ENCODE measurements at places on chromosomes 7 and 10.

DNA sequence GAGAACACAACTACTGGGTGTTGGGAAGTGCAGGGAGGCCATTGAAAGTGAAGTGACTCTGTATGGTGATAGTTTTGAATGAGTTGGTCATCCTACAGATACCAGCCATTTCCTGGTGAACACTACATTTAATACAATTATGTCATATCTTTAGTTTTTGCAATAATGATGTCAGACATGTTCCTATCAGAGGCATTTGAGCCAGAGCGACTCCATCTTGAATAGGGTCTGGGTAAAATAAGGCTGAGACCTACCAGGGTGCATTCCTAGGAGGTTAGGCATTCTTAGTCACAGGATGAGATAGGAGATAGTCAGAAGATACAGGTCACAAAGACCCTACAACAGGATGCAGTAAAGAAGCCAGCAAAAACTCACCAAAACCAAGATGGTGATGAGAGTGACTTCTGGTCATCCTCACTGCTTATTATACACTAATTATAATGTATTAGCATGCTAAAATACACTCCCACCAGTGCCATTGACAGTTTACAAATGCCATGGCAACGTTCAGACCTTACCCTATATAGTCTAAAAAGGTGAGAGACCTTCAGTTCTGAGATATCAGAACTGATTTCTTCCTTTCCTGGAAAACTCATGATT is 28.2 kb downstream of the ADK start:
- no peak for DNase-seq

- no peak for DNase-seq
Measured at GRCh38 chr10:78432583-78432982, 398.9 kb downstream of the RPS24 start.

DNA sequence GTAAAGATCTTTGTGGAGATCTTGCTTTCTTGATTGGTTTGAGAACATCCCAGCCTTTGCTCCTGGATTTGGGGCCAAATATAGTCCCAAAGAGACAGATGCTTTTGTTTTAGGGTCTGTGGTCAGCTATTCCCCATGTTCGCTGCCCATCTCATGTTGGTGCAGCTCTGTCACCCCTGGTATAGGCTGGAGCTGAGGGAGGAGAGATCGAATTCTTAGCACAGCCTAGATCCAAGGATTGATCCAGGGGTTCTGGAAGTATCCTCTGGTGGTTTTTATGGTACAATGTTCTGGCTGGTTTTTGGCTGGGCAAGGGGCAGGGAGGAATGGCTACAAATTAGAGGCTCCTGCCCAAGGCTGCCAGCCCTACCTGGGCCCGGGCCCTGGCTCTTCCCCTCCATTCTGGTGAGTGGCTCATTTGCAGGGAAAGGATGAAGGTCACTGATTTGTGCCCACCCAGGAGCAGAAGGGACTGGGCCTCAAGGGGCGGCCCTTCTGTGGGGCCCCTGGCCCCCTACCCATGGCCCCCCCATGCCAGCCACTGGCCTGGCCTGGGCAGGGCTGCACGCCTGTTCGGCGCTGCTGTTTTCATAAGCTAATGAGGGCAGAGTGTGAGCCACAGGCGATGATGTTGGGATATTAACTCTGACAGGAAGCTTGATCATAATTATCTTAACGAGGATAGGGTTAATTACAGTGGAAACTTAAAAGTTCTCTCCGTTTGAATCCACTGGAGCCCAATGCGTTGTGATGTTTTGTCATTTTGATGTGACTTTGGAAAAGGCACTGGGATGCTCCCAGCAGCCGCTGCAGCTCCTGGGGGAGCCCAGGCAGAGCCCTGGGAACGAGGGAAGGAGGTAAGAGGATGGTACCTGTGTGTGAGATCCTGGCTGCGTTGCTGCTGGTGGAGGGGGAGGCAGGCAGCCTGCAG is 600.6 kb downstream of the LRMDA start:
- DNase-seq = no peak

- DNase-seq = no peak
Measured at GRCh38 chr7:105355701-105356100, 33.0 kb downstream of the SRPK2 start.

- DNase-seq = peak; percentile 40
Measured at GRCh38 chr10:96043893-96044715, 721 bp downstream of the CCNJ start.

- no peak for DNase-seq
Measured at GRCh38 chr10:126561294-126561920, 109.1 kb downstream of the C10orf90 start.

DNA sequence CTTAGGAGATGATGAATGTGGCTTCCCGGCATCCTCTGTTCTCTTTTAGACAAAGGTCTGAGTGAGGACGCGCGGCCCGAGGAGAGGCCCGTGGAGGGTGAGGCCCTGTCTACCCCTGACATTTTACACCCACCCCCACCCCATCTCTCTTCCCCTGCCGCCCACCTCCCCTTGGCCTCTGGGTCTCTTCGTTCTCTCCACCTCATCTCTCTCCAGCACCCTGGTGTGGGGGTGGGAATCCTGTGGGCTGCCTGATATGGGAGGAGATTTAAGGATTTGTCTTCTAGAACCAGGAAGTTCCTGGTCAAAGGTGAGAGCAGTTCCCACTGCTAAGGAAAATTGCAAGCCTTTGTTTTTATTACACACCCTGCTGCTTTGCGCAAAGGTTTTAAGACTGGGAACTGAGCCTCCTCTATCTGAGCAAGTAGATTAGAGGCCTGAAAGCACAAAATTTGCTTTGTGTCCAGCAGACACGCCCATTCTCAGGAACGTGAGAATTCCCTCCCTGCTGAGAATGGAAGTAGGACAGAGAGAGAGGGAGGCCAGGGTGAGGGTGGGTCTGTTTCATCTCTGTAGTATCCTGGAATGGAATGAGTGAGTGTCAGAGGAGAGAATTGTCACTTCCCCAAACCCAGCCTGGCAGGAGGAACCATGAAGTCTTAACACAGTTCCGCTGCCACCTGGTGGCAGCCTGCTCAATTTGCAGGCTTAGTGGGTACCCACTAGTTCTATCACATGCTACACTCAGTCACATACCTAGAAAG is 91.2 kb downstream of the GTF2IRD1 start:
- peak; percentile 49 for DNase-seq

DNA sequence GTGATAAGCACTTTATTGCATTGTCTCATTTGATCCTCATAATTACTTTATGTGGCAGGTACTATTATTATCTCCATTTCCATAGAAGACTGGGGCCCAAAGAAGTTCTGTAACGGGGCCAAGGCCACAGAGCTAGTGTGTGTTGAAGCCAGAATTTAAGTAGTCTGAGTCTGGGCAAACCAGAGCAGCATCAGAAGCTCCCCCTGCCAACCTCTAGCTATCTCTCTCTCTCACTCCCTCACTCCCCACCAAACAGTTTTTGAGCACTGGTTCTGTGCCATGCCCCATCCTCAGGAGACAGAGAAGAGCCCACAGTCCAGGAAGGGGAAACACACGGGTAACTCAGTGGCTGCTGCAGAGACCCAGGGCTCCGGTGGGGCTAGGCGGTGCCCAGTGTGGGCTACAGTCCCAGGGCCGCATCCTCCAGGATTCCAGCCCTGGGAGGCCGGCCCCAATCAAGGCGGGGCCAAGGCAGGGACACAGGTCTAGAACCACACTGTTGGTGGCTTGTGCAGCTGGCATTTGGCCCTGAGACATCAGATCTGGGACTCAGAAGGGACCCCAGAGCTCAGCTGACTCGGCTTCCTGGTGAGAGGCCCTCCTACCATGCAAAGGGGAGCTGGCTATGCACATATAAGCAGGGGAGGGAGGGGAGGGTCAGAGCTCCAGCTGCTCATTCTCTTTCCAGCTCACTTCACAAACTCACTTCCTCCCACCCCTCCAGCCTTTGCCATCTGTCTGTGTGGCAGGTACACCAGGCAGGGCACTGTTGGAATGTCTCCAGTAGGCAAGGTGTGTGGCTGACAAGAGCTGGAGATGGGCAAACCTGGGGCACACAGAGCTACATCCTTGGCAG is 34.4 kb downstream of the COL13A1 start:
- DNase-seq = no peak

- DNase-seq = peak; percentile 42
Measured at GRCh38 chr7:91242097-91242844, 22.0 kb upstream of the FZD1 start.

DNA sequence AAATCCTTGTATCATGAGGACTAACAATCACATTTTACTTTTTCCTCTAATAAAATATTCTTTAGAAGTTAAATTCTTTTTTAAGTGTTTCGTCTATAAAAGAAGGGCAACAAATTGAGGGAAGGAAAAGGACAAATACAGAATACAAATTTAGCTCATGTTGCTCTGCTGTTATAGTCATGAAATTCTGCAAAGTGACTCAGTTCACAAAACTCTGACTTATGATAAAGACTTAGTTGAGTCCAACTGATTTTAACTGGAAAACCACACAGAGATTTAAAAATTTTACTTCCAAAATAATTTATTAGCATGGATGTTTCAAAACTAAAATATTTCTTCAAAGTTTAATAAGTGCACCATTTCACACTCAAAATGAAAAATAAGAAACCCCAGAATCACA is 75.0 kb upstream of the GPR22 start:
- DNase-seq = no peak

DNA sequence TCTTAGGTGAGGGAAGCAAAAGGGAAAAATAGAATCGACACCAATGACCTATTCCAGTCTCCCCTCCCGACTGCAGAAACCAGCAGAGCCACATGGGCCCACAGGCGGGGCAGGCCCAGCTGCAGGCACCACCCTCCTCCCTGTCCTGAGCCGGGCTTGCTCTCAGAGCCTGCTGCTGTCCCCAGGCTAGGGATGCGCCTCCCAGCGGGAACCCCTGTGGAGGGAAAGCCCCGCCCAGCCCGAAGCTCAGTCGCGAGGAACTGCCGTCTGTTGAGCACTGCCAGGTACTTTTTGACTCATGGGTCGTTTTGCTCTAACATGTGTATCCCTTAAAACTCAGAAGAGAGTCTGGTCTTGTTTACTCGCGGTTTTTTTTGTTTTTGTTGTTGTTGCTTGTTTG is 124.5 kb upstream of the RET start:
- no peak for DNase-seq

GRCh38 chr10:92356041-92356440 is 65.1 kb downstream of the MARCHF5 start:
- no peak for DNase-seq

- no peak for DNase-seq
Measured at GRCh38 chr7:42143711-42144600, 93.1 kb downstream of the GLI3 start.

- DNase-seq = no peak
Measured at GRCh38 chr10:130456616-130457015, 320.4 kb downstream of the GLRX3 start.

- DNase-seq = no peak
Measured at GRCh38 chr7:104656467-104656866, 328.1 kb downstream of the LHFPL3 start.

DNA sequence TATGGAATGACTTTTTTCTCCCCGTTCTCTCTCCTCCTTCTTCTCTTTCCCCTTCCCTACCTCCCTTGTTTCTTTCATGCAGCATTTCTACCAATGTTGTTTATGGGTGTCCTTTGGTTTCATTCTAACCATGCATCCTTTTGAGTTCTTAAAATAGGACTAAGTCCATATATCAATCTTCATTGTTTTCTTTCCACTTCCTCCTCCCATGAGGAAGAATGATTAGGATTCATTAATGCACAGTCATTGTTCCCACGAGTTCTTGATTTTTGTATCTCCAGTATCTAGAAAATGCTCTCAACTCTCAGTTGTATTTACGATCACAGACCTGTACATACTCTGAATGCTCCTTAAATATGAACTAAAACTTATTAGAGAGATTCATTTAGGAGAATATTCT is 153.3 kb downstream of the LRRC4 start:
- DNase-seq = no peak

- DNase-seq = peak; percentile 9
Measured at GRCh38 chr10:94402843-94403379, 570 bp downstream of the TBC1D12 start.

DNA sequence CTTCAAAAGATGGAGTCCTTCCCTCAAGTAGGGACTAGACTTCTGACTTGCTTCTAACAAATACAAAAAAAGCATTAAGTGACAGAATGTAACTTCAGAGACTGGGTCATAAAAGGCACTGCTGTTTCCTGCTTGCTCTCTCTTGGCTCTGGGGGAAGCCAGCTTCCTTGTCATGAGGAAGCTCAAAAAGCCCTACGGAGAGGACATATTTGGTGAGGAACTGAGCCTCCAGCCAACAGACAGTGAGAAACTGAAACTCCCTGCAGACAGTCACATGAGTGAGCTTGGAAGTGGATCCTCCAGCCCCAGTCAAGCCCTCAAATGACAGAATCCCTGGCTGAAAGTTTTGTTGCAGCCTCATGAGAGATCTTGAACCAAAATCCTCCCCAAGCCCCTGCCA is 26.3 kb upstream of the SLC35G1 start:
- DNase-seq = no peak

GRCh38 chr10:78657163-78657861 is 411.5 kb upstream of the ZMIZ1 start:
- peak; percentile 47 for DNase-seq

DNA sequence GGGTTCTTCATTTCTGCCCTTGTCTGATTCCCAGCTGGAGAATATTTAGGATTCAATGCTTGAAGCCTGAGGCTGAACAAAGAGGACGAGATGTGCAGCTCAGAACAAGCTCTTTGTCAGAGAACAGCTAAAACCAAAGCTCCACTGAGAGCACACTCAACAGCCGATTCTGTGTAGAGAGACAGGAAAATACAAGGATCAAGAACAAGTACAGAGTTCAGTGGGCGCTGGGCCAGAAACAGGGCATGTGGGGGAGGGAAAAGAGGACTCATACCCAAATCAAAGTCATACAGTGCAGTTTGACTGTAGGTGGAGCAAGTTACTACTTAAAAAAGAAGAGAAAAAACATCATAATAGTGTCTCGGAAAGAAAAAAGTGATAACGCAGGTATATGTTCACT is at the start of gene AGMO:
TSS of gene AGMO (minus strand) at position 181 of the 400 bp plus-strand sequence.
- peak; percentile 75 for DNase-seq

DNA sequence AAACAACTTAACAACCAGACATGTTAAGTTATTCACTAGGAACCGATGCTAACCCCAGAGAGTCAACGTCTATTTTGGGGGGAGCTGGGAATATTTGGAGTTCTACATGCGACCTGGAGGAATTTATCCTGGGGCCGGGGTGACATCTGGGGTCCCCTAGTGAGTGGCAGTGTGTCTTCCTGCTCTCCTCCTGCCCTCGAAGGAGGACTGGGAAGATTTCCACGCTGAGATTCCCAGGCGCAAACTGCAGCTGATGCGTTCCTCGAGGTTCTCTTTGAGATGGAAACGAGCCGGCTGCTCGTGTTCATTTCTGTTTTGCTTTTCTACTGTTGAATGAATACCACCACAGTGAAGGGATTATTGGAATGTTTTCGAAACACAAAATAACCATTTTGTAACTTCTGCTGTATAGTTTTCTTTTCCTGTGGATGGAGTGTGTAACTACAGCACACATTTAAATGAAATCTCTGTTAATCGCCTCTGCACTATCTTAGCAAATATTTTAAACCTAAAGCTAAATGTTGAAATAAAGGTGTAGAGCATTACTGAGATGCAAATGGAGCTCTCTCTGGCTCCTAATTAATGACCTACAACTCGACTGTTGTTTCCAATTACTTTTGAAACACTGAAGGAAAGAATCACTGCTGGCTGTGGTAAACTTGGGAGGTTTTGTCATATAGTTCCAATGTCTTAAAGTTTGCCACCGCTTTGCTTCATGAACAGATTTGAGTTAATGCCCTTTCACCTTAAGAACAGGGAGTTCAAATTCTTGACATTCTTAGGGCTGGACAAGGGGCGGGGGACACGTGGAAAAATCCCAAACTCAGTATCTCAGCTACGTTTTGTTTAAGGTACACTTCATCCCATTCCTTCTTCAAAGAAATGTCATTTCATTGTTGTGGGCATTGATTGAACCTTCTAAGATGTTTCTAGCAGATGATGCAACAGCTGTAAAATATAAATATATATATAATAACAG is 21.1 kb downstream of the GATA3 start:
- DNase-seq = no peak

- DNase-seq = no peak
Measured at GRCh38 chr7:54336800-54337199, 205.4 kb upstream of the VSTM2A start.

All from LoVo (cell line).